ENCODE measurements at places on chromosomes 7 and 10. TPM values are rescaled to one million over a fixed set of nuclear protein-coding genes. Genes with fewer than 3 reads are reported as not detected.

The ABCB1 gene
- total RNA-seq, result not detected

The ELN gene
- 1.7 TPM for total RNA-seq

The AKR1C8 gene
- not detected for total RNA-seq

The MYO1G gene
- under 0.01 TPM for total RNA-seq
